ENCODE measurements at places on chromosomes 3 and 15.

DNA sequence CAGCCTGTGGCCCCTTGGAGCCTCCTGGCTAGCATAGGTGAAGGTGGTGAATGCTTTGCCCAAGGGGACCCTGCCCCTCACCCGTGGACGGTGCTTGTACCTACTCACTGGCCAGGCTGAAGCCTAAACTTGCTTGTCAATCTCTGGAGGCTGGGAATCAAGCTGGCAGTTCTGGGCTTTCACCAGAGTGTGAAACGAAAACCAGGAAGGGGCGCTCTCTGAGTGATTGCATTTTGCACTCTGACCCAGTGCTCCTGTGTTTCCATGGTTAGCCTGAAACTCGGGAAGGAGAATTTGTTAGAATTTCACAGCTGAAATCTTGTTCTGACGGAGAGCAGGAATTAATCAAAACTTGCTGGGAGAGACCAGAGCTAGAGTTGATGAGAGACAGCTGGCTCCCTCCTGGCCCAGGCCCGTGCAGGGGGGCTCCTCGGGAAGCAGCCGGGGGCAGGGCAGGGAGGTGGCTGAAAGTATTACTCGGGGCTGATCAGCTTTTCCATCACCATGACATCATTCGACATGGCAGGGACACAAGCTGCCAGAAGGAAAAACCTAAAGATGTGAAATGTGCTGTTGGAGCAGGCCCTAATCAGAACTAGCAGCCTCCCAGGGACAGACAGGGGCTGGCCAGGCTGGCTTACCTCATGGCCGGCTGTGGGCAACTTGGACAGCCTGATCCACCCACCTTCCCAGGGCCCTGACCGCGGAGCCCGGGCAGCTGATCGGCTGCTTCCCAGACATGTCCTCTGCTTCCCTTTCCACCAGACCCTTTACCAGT, 323.6 kb upstream of the CTDSPL start:
- DNase-seq, result no peak

- no peak for DNase-seq
Observed at GRCh38 chr3:69248436-69248835, 126.0 kb upstream of the LMOD3 start.

GRCh38 chr15:64111679-64112050, 15.9 kb downstream of the SNX1 start:
- DNase-seq, result no peak

GRCh38 chr15:96349857-96350720, 19.6 kb downstream of the NR2F2 start:
- no peak for DNase-seq

DNA sequence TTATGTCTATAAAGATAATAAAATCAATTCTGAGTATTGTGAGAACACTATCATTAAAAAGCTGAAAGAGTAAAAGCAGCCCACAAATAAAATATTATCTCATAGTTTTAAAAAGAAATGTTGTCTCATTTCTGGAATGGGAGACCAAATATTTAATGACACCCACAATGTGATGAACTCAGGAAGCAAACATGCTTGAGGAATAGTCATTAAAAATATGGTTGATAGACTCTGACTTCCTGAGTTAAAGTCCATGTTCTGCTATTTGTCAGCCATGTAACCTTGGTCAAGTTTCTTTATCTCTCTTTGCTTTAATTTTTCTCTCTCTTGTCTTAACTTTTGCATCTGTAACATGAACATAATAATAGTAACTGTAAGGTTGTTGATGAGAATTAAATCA, 35.5 kb upstream of the CHMP2B start:
- no peak for DNase-seq

GRCh38 chr3:71395927-71396695, 187.4 kb downstream of the FOXP1 start:
- no peak for DNase-seq

GRCh38 chr3:128352326-128352725, 114.4 kb downstream of the DNAJB8 start:
- DNase-seq, result no peak

GRCh38 chr3:195739561-195740111, 18.9 kb downstream of the MUC20 start:
- no peak for DNase-seq

Data from activated CD4-positive, alpha-beta T cell treated with anti-CD3 and anti-CD28 coated beads, Interleukin-2, amount 50 U/mL, for 1 hour (primary cell).